ENCODE measurements at places on chromosomes 1 and 21.
A peak's percentile ranks its signal among the peaks of the same experiment; 100 is the strongest.

GRCh38 chr1:151905070-151905442 lies 4.3 kb downstream of the THEM4 start:
- DNase-seq: no peak

DNA sequence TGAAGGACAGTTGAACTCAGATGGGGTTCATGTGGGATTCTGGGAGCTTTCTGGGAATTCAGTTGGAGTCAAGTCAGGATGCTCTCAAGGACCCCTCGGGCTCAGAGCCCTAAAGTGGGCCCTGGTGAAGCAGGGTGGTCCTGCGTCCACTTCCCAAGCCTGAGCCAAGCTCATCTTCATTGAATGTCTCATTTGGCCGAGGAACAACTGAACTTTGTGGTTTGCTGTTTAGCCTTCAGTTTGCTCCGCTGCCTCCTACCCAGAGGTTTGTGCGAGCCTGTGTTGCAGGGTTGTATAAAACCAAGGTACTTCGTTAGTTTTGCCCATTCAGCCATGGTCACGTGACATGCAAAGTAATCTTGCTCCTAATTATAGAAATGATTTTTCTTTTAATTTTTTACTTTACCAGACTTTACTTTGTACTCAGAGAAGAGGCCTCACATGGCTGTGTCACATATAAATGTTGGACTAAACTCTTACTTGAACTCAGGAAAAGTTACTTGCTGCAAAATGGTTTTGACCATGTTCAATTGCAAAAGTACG lies 49.7 kb downstream of the B3GALT5 start:
- no peak for DNase-seq

- DNase-seq: no peak
These were observed 21.5 kb downstream of the UBE2G2 start for GRCh38 chr21:44780137-44780502.

GRCh38 chr1:197660389-197660788 lies 114.9 kb downstream of the DENND1B start:
- DNase-seq: no peak

- no peak for DNase-seq
These were observed 136.4 kb upstream of the KCNE2 start for GRCh38 chr21:34227386-34227852.

GRCh38 chr1:89953131-89953626 lies 41.7 kb upstream of the ZNF326 start:
- DNase-seq: no peak

DNA sequence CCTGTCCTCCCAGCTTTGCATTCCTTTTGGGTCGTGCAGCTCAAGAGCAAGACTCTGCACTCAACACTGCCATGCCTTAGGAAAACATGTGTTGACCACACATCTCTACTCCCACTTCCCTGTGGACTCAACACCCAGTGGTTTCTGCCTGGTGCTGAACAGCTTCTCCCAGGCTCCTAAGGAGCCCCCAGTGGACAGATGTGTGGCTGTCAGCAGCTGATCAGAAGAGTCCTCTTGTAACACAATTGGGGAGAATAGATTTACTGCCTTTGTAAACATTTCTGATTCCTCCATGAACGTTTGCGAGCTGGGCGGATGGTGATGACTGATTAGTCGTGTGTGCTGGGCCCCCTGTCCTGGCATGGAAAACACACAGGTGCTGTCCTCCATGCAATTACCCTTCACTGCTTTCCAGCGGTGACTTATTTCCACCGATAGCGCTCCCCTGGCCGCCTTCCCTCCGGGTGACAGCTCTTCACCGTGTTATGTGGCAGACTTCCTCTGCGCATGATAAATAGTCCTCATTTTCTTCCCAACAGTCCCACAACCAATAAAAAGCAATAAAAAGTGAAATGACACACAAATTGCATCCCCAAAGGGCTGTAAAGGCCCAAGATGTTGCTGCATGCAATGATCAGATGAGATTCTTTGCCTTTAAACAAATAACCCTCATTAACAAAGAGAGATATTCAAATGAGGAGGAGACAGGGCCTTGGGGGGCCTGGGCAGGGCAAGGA lies 249.4 kb upstream of the AJAP1 start:
- DNase-seq: no peak

- DNase-seq: no peak
These were observed 97.0 kb upstream of the FGGY start for GRCh38 chr1:59199719-59200376.

- DNase-seq: no peak
These were observed 5.2 kb upstream of the RERE start for GRCh38 chr1:8822373-8823294.

DNA sequence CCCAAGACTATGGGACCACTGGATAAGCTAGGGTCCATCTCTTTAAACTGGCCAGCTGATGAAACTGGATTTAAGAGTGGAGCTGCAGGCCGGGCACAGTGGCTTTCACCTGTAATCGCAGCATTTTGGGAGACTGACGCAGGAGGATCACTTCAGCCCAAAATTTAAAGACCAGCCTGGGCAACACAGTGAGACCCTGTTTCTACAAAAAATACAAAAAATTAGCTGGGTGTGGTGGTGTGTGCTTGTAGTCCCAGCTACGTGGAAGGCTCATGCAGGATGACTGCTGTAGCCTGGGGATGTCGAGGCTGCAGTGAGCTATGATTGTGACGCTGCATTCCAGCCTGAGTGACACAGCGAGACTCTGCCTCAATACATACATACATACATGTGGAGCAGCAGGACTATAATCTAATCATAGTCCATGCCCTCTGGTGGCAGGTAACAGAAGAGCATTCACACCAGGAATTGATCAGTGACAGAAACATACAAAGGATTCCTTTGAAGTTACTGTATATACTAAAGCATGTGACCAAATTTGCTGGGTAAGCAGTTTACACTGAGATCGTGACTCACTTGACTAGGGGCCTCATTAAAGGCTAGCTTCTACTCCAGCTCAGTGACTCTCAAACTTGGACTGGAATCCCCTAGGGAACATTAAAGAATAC lies 101.5 kb upstream of the SLFNL1 start:
- DNase-seq: no peak

- no peak for DNase-seq
These were observed 76.5 kb downstream of the RHOU start for GRCh38 chr1:228811712-228812305.

- no peak for DNase-seq
These were observed 32.9 kb downstream of the GRHL3 start for GRCh38 chr1:24351918-24352627.

GRCh38 chr1:25877155-25877554 lies 1.6 kb upstream of the PAQR7 start:
- DNase-seq: no peak

GRCh38 chr1:203584507-203584906 lies 42.1 kb upstream of the ATP2B4 start:
- no peak for DNase-seq

DNA sequence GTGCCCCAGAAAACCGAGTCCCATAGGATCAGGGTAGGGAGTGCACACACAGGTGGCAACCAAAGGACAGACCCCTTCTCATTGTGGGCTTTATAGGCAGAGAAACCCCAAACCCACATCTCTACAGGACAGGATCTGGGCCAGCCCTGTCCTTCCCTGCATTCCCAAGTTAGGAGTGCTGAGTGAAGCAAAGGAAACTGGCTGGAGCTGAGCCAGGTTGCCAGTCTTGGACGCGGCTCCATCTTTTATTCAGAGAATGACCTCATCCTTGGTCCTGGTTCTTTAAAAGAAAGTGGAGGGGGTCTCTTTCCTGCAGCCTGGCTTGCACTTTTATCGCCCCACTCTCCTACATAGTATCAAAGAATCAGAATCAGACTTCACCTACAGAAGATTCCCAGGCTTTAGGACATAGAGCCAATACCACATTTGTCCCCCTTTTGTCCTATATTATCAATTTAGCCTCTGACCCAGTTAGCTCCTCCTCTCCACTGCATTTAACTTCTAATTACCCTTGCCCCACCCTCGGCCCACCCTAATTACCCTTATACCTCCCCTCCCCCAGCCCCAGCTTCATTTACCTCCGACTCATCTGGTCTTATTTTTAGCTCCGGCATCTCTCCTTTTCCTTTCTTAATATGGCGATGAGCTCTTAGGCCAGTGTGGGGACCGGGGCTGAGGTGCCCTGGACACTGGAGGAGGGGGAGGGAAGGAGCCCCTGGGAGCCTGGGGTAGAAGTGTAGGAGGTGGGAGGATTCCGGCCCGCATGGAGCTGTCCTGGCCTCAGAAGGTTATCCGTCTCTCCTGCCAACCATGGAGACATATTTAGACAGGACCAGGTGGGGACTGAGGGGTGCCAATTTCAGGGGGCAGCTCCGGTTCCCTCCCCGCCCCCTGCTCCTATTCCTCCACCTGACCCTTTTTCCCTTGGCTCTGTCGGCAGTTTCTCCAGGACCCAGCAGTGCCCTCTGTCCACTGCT lies at the start of gene CASQ1:
Gene CASQ1 (plus strand): TSS at position 927 of the 977 bp plus-strand sequence. CDS start 177 bp downstream, outside the sequence.
- DNase-seq: peak; percentile 9

DNA sequence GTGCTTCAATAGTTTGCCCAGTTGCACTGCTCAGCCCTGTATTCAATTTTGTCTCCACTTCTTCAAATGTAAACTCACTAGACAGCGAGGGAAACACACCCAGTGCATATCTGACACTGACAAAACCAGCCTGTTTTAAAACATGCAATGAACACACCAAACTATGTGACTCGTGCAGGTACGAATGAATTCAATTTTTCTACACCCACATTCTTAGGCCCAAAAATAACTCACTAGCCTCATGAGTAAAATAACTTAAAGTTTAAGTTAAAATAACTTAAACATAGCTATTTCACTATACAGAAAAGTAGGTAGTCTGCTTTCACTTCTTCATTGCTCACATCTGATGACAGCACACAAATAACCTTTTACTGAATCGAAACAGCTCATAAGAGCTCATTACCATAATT lies 21.1 kb downstream of the TTC13 start:
- DNase-seq: no peak

DNA sequence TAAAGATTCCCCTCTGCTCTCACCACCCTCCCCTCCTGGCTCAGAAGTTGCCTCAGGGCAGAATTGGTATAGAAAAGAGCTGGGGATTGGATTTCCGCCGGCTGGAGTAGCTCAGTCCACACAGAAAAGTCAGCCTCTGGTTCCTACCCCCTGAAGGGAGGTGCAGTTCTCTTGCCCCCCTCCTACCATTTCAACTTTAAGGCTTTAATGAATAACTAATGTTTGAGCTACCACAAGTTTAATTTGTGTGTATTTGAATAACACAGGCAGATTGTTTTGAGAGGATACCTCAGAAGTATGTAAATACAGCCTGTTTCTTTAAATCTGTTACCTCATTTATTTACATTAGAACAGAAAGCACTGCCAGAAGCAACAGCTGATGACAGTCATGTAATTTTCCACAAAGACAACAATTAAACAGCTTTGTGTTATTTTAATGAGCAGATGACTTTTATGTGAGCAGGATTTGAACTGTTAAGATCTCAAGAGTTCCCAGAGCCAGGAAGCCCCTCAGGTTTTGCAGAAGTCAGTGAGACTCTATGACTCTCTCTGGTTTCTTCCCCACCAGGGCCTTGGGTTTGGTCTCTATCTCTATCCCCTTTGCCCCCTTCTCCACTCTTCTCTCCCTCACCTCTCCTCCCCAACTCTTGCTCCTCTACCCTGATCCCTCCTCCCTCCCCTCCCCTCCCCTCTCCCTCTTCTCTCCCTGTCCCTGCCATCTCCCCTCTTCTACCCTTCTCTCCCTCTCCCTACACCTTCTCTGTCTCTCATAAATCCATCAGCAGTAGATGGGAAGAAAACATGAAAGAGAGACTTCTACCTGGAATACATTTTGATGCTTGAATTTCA lies 26.3 kb downstream of the DUSP10 start:
- DNase-seq: no peak

GRCh38 chr1:246608616-246609376 lies 42.5 kb downstream of the CNST start:
- DNase-seq: no peak

GRCh38 chr1:23083714-23084480 lies 64.6 kb downstream of the KDM1A start:
- no peak for DNase-seq

- no peak for DNase-seq
These were observed 6.0 kb upstream of the PALMD start for GRCh38 chr1:99639945-99640344.

- DNase-seq: peak; percentile 16
These were observed 4.5 kb downstream of the TTC24 start for GRCh38 chr1:156583821-156584622.

DNA sequence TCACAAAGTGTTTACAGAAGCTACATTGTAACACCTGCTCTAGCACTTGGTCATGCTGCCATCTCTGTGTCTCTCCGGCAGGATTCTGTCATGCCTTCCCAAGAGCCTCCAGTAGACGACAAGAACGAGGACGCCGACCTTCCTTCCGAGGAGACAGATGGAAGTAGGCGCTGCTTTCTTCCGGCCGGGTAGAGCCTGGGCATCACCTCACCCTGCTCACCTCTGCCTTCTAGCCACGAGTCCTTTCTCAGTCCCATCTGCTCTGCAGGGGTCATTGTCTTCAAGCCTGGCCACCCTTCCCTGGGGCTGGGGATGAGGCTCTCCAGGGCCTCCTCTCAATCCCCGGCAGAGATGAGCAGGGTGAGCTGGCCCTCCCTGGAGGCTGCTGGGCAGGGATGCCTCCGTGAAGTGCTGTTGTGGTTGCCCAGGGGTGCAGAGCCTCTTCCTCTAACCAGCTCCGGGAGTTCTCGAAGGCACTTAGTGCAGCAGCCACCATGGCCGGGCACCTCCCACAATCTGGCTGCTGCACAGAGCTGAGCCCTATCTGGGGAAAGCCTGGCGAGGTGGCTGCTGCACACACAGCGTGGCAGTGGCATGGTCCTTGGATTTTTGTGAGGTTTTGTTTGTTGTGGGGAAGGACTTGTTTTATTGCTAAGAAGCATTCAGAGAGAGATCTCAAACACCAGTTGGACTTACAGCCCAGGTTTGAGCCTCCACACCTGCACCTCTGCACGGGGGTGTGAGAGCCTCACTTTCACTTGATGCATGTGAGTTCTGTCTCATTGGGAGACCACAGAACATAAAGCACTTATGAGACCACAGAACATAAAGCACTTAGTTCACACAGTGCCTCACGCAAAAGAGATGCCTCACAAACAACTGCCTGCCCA lies 48.4 kb downstream of the FAAP20 start:
- DNase-seq: no peak

- no peak for DNase-seq
These were observed 8.7 kb upstream of the COL6A1 start for GRCh38 chr21:45972716-45973474.
